NCI-H2107 (cell line): ENCODE measurements at places on chromosomes 5 and 9.

DNA sequence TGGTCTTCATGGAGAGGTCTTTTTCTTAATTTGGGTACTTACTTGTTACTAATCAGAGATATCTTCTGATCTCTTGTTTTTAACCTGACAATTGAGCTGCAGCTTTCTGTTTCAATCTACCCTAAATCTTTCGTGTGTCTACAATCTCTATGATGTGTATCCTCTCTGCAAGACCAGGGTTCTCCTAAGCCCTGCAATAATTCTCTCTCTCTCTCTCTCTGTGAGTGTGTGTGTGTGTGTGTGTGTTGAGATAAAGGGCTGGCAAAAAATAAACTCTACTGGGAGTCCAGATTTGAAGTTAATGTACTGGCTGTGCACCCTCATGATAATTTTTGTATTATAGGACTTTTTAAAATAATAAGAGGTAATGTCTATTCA lies 57.8 kb upstream of the FBXL7 start:
- DNase-seq: no peak

GRCh38 chr5:43772764-43773477 lies 169.9 kb downstream of the NNT start:
- DNase-seq: no peak

- no peak for DNase-seq
These were observed 88.8 kb downstream of the SREK1 start for GRCh38 chr5:66232706-66233445.

- DNase-seq: no peak
These were observed 29.4 kb upstream of the PURA start for GRCh38 chr5:140084541-140084940.

DNA sequence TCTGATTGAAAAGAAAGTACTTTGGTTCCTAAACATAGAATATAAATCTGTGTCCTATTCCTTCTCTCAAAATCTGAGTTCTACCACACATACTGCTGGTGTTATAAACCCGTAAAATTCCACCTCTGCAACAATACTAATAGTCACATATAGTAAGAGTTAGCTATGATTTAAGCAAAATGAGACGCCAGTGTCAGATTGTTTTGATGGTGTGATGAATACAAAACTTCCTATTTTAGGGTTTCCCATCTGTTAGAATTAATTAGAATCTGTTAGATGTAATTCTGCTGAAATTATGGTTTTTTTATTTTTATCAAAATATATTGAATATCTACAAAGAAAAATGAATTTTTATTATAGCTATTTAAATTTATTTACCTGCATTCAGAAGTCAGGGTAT lies 26.7 kb downstream of the ARSK start:
- DNase-seq: no peak
